ELR (cell line): ENCODE measurements at places on chromosomes 3 and 15.

GRCh38 chr15:78789615-78790014 is 21.6 kb downstream of the ADAMTS7 start:
- DNase-seq = no peak

DNA sequence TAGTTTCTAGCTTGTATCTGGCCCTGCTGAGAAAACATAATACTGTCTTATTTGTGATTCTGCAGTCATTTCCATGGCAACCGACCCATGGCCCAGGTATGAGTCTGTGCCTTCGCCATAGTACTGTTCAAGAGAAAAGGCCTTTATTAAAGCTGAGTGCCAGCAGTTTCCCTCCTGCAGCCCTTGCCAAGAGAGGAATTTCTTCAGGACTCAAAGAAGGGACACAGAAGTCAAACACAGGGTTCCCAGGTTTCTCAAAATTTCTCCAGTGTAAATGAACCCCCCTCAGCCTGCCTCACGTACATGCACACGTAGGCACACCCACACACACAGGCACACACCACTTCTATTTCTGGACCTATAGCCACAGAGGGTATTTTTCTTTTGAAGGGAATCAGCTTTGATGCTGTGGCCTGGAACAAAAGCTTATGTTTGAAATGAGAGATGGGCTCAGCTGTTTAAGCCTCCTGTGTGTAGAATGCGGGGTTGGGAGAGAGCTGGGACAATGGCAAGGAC is 269.2 kb downstream of the PDCD6IP start:
- no peak for DNase-seq

DNA sequence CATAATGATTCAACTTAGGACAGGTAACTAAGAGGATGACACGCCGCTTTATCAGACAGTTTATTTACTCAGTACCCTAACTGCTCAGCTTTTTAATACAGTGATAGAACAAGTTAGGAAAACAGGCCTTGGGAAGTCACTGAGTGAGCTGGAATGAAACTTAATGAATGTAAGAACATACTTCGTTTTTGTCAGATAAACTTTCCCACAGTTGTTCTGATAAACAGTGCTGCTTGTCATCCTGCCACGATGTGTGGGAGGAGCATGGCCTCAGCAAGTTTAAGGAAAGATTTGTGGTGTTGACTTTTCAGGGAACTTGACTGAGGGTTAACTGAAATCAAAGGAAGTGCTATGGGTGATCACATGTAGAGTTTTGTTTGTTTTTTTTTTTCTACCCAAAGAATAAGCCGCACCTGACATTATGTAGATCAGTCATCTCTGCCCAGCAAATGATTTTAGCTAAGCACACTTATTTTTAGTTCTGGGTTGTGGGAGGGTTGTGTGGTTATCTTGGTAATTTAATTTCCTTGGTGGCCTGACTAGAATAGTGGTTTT is 5.6 kb upstream of the P2RY14 start:
- peak; percentile 12 for DNase-seq

- DNase-seq = no peak
These were observed 243.5 kb upstream of the SEMA6D start for GRCh38 chr15:47473832-47474231.

DNA sequence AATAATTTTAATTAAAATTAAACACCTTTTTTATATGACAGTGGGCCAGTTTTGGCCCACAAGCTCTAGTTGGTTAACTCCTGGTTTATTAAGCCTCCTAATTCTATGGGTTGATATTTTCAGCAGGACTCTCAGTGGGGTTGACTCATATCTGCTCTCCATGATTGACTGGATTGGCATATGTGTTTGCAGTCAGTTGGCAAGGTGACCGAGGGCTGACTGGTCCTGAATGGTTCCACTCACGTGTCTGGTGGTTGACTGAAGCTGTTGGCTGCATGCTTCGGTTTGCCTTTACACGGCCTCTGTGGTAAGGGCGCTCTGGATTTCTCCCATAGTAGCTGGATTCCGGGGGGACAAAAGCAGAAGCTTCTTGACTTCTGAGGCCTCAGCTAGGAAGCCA is 65.3 kb upstream of the ZNF280D start:
- DNase-seq = no peak

DNA sequence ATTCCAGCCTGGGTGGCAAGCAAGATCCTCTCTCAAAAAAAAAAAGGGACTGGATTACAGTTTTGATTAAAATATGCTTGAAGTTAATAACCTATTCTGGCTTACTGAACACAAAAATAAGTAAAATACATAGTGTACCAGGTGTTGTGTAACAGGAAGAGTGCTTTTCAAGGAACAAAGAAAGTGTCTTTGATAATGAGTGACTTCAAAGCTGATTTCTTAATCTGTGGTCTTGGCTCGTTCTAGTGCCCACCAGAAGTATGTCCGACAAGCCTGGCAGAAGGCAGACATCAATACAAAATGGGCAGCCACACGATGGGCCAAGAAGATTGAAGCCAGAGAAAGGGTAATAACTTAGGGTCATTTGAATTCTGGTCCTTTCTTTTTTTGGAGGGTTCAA is 4.0 kb downstream of the RPL14 start:
- DNase-seq = no peak

DNA sequence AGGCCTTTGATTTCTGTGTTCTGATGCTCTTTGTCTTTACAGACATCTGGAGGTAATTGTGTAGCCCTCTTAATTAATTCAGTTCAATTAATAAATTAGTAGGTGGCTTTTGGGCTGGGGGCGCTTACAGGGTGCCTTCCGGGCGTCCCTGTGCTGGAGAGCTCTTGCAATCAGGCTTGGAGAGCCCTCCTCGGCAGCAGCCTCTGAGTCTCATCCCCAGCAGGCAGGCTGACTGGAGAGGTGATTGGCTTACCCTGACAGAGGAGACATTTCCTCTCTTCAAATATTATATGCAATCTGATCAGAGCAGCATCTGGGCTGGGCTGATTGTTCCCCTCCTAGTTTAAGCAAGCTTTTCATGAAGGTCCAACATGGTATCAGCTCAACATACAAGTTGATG is 250.7 kb downstream of the LPP start:
- DNase-seq = no peak

- DNase-seq = no peak
These were observed 30.5 kb upstream of the IQCF2 start for GRCh38 chr3:51830836-51831385.

GRCh38 chr3:29168696-29169095 is 112.2 kb upstream of the RBMS3 start:
- no peak for DNase-seq

DNA sequence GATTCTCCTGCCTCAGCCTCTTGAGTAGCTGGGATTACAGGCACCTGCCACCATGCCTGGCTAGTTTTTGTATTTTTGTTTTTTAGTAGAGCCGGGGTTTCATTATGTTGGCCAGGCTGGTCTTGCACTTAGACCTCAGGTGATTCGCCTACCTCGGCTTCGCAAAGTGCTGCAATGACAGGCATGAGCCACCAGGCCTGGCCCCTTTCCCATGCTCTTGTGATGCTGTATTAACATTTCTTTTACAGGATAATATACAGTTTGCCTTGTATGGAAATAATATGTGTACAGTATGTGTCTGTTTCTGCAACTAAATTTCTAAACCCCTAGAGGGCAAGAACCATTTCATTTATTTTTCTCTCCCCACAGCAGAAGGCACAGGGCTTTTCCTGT is 37.8 kb downstream of the SCG5 start:
- no peak for DNase-seq

GRCh38 chr3:124393340-124393739 is 336.9 kb upstream of the UMPS start:
- no peak for DNase-seq

DNA sequence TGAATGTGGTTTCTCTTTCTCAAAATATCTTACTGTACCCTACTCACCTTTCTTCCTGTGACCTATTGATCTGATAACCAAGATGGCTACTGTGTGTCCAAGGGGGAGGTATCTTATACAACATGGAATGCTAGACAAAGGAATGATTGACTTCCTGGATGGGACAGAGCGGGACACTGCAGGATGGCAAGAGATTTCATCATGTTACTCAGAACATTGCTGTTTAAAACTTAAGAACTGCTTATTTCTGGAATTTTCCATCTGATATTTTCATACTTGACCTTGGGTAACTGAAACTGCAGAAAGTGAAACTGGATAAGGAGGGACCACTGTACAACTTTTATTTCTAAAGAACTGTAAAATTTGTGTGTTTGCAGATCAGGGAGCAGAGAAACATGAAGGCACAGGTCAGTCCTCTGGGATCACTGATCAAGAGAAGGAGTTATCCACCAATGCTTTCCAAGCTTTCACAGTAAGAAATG is 18.5 kb downstream of the CNOT10 start:
- no peak for DNase-seq

DNA sequence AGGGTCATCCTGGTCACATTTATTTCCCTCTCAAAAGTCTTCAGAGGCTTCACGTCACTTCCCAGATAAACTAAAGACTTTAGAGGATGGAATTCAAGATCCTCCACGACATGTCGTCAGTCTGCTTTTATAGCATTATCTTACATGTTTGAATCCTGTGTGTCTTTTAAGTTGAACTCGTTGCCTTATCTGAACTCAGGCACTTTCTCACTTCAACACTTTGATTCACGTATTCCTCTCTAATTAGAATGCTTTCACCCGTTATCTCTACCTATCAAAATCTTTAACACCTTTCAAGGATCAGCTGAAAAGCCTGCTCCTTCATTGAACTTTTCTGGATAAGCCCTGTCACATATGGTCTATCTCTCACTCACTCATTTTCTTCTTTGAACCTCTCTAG is 97.1 kb downstream of the MAP2K5 start:
- DNase-seq = no peak

DNA sequence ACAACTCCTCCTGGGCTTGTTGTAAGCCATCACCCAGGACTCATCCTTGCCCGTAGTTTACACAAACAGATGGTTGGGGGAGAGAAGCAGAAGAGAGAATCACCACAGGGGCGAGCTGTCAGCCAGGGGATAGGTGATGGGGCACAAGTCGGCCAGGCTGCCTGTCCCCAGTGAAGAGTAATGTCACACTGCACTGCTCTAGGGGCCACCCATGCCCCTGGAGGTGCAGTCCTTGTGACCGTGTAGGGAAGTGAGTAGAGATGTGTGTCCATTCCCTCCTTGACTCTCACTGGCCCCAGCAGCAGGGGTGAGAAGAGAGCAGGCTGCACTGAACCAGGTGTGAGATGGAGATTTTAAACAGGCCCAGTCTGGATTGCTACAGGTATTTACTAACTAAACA is 17.1 kb upstream of the PRSS50 start:
- no peak for DNase-seq

- DNase-seq = no peak
These were observed 50.9 kb downstream of the FRMD5 start for GRCh38 chr15:44144184-44144583.

DNA sequence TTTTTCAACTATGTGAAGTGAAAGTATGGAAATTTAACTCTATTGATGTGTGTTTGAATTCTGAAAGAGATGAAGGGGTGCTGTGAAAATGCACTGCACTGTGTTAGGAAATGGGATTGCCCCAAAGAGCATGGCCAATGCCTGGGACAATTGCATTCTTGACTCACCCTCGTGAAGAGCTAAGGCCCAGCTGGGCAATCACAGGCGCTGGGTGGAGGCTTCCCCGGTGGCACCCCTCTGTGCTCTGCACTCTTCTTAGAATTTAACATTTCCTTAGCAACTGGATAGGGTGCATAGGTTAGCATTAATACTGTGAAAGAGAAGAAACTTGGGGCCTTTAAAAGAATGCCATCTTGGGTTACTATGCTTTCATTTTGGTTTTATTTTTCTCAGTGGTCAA is 179.9 kb upstream of the GOLIM4 start:
- no peak for DNase-seq

DNA sequence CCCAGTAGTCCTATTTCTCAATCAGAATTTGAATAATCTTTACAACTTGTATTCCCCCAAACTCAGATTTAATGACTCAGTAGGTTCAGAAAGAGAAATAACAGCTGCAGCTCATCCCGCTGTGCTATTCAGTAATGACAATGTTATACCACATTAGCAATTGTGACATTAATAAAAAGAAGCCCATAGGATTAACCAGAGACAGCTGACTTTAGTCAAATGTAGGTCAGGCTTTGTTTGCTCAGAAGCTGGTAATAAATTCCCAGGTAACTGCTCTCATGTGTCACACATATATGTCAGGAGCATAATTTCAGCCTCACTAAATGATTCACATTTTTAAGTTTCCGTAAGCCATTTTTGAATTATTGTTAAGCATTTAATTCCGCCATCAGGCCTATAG is 222.0 kb upstream of the UBE2E2 start:
- DNase-seq = no peak

- DNase-seq = no peak
These were observed 520 bp downstream of the MESD start for GRCh38 chr15:80989081-80989517.

GRCh38 chr3:127008236-127008635 is 25.3 kb downstream of the PLXNA1 start:
- no peak for DNase-seq

DNA sequence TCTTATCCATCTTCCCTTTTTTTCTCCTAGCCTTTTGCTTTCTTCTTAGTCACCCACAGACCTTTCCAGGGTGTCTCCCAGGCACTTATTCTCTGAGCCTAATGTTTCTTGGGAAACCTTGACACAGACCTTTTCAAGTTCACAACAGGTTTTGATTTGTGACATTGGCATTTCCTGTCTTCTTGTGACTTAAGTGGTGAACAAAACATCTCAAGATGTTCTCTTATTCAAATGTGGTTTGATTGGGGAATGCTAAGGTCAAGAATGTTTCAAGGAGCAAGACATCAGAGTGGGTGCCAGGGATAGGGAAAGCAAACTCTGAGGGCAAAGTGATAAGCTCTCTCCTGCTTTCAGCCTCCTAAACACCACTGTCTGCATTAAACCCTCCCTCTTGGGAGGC is 68.2 kb upstream of the GSK3B start:
- DNase-seq = peak; percentile 56

DNA sequence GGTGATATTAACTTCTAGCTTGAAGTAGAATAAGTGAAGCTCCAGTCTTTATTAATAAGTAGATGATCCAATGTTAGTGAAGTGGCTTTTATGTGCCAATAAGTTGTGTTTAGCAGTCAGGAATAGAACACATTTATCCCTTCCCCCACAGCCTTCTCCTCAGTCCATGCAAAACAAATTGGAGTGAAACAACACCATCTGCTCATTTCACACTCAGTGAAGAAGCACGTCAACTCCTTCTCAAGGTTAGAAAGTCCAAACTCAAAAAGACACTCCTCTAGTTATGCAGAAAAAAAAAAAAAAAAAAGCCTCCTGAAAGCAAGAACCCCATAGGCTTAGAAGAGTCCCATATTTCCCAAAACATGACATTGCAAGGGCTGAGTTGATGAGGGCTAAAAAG is 18.0 kb upstream of the NEO1 start:
- DNase-seq = no peak

DNA sequence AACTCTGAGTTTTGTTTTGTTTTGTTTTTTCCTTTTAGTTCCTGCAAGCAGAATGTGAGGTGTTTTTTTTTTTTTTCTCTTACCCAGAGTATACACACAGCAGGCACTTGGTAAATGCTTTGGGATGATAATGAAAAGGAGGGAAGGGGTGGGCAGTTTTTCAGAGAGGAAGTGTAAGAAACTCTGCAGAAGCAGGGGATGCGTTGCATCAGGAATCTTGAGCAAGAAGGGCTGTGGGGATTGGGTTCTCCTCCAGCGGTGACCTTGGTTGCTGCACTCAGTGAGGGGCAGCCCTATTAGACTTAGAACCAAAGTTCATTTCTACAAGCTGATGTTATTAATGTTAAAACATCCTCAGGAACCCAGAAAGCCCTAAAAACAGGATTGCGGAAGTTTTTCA is 32.2 kb upstream of the TMEM158 start:
- no peak for DNase-seq
